ENCODE measurements at places on chromosomes 12 and 14.

DNA sequence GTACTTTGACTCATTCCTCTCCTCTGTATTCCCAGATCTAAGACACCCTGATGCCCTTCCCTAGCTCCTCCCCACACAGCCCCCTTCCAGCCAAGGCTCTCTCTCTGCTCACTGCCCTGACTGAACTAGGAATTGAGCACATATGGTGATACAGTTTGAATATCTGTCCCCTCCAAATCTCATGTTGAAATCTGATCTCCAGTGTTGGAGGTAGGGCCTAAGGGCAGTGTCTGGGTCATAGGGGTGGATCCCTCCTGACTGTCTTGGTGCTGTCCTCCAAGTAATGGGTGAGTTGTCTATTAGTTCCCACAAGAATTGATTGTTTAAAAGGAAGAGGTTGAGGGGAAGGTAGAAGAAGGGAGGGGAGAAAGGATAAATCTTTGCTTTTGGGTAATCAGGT, 17.4 kb downstream of the CMKLR1 start:
- DNase-seq: no peak

- no peak for DNase-seq
These were observed 102.1 kb upstream of the DAAM1 start for GRCh38 chr14:59086241-59086882.

DNA sequence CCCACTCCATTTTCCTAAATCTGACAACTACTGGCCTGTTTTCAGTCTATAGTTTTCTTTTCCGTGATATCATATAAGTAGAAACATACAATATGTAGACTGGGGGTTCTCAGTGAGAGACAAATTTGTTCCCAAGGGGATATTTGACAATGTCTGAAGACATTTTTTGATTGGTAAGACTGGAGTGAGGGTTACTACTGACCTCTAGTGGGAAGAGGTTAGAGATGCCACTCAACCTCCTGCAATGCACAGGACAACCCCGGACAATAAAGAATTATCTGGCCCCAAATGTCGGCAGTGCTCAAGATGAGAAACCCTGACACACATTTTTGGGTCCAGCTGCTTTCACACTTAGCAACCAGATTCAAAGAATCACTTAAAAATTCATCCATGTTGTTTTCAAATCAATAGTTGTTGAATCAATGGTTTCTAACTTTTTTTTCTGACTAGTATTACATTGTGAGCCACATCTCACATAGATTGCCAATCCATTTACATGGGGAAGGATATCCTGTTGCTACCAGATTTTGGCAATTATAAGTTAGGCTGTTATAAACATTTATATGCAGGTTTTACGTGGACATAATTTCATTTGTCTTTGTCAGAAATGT, 307.1 kb downstream of the RPL10L start:
- no peak for DNase-seq

DNA sequence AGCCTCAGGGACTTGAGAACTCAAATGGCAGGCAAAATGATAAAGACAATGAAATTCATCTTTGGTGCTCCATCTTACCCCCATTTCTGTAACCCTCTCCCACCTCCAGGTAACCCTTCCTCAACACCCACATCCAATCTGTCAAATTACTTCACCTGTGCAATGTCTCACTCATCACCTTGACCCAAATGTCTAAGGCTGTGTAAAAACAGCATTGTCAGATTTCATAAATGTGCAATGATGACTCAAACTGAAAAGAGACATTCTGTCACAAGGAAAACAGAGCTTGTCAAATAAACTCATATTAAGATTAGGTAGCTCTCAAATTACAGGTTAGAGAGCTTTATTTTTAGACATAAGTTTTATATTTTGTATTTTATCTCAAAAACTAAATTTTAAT, 19.9 kb upstream of the COCH start:
- no peak for DNase-seq

DNA sequence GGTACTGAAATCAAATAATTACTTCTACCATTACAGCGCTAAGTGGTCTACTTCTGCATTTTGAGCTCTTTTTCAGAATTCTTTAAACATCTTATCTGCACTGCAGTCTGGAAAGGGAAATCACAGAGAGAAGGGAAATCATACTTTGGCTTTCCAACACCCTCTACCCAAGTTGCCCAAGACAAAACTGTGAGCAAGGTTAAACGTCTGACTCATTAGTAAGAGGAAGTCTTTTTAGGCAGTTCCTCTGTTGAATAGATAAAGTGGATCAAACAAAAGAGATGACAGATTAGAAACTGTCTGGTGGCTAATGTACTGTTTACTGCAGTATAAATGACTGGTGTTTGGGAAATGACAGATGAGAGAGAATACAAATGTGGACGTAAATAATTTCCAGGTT, 858.1 kb downstream of the NRXN3 start:
- no peak for DNase-seq

DNA sequence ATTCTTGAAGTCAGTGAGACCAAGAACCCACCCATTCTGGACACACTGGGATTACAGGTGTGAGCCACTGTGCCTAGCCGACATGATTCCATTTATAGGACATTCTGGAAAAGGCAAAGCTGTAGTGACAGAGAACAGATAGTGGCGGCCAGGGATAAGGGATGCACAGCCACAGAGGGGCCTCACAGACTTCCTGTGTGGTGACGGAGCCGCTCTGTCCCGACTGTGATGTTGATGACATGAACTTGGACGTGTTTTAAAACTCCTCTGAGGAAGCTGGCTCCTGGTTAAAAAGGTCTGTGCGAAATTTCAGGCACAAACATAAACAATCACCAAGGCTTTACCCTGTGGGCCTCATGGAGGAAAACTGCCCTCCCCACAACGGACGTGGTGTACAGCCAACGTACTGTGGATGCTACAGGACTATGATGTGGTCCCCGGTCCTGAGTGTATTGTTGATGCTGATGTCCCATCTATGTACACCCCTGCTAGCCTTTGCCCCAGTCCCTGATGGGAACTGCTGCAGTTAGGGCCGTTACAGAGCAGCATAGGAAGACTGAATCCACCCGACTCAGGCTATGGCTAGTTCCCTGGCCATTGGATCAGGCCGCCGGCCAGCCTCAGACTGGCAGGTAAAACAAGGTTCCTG, 15.9 kb downstream of the ZNF605 start:
- no peak for DNase-seq

DNA sequence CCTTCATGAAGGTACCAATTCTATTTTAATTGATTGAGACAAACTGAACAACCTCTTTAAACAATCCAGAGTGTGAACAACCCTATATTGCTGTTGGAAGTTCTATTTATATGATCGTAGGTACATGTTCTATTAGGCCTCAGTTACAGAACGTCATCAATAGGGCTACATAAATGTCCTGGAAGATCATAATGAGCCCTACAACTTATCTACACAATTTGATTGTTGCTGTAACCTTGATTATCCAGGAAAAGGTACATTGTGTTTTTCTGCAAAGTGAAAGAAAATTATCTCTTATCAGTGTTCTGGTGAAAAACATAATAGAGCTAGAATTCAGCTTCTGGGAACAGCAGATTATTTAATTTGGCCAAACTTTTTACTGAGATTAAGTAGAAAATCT, 612.9 kb downstream of the GALC start:
- no peak for DNase-seq

DNA sequence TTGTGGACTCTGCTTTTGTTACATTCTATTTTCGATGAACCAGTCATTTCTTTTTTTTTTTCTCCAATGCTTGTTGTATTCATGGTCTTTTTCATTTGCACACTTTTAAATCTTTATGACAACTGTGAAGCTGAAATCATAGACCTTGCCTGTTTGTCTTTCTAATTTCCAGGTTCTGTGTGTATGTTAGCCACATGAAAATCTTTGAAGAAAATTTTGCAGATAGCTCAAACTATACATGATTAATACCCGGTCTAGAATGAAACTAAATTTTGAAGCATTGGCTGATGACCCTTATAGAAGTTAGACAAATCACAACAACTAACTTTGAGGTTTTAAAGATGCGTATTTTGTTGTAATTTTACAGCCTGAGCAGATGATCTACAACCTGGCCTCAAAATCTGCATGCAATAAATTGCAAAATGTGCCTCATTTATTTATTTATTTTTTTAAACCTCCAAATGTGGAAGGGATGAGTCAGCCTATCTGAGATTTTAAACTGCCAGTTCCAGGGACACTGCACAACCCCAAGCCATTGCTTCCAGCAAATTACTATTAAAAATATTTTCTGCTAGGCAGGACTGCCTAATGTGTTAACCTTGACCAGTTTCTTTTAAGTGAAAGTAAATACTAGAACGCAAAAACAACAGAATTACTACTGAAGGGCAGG, 96.3 kb upstream of the NAV3 start:
- DNase-seq: no peak

GRCh38 chr12:5384015-5384414, 47.9 kb upstream of the NTF3 start:
- no peak for DNase-seq

GRCh38 chr14:79515158-79515557, 696.1 kb downstream of the DIO2 start:
- no peak for DNase-seq

DNA sequence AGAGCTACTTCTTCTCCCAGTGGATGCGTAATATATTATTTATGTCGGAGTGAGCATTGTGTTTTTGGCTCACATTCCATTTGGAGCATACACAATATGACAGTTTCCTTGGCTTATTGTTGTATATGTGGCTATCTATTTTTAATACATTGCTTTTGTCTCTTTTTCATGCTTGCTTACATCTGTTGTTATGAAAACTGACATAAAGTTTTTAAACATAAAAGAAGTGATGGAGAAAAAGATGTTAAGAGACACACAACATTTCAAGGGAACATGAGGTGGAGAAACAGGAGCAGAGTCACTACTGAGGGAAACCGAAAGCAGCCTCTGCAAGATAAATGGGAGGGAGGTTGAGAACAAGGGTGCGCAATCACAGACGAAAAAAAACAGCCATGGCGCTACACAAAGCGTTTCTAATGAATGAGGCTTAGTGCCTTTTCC, 228.4 kb upstream of the NPAS3 start:
- no peak for DNase-seq

DNA sequence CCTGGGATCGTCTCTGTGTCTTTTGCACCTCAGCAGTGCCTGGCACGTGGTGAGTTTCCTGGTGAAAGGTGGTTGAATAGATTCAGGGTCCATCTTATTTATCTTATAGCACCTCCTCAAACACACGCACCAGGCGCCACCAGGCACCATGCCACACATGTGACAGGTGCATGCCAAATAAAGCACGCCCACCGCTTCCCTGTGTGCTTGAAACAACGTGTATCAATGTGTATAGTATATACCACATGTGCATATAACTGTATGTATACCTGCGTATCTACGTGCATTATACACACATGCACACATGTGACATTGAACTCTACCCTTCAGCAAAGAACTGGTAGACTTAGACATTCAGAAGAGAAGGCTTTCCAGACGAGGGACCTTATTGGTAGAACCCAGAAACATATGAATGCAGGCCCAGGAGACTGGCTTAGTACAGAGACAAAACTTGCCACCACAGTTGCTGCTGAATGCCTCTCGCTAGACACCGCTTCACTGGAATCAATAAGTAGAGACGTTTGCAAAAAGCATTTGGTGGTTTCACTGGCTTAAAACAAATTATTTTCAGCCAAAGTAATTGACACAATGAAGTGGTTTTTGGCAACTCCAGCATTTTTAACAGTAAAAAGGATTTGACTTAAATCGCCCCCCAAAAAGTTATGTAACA, 10.0 kb downstream of the EML1 start:
- no peak for DNase-seq

DNA sequence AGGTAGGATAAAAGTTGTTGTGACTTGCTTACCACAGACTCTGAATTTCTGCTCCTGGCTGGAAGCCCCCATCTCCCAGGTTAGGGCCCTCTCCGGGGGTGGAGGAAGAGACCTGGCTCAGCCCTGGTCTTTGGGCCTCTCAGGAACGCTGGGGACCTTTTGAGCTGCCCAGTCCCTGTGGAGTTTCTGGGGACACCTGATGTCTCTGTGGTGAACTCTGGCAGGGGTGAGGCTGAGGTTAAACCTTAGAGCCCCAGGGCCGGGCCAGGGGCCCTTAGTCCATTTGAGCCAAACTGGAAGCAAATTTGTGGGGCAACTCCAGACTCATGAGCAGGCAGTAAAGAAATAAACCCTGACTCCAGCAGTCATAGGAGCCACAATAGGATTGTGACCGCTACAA, 112.1 kb downstream of the ADGRD1 start:
- no peak for DNase-seq

DNA sequence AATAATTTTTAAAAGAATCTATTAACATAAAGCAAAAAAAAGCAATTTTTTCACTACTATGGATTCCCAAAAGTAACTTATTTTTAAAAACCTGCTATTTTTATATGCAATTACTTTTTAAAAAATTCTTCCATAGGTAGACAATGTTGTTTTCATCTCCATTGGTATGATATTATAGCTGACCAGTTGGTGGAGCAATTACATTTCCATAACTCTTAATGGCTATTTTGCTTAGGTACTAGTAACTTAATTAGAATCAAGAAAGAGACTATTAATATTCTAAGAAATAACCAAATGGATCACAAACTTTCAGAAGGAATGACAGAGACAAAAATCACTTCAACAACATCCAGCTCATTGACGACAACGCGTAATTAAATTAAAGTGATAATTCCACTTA, 64.7 kb upstream of the PTCSC3 start:
- no peak for DNase-seq

DNA sequence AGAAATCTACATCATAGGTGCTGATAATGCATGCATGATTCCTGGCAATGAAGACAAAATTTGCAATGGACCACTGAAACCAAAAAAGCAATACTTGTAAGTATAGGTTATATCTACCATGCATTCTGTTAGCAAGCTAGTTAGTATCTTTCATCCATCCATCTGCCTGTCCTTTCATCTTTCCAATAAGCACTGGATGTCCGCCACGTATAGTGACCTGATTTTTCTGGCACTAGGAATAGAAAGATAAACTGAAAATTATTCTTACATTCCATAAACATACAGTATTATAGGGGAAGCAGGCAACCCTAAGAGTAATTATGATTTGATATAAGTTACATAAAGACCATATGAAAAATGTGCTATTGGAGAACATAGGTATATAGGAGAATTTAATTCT, 87.2 kb upstream of the MYF6 start:
- peak; percentile 16 for DNase-seq

GRCh38 chr14:93040443-93040842, 75.3 kb downstream of the ITPK1 start:
- DNase-seq: no peak

GRCh38 chr12:19431407-19432308, 7.6 kb upstream of the AEBP2 start:
- peak; percentile 12 for DNase-seq

GRCh38 chr12:29591140-29592020, 93.9 kb upstream of the OVCH1 start:
- DNase-seq: no peak

- DNase-seq: no peak
These were observed 14.3 kb downstream of the FAM181A start for GRCh38 chr14:93941293-93941910.

Measured in C1 segment of cervical spinal cord (tissue), 14 donors.